ENCODE measurements at places on chromosomes 5 and 9.

- DNase-seq: no peak
These were observed 236.8 kb downstream of the ARHGEF28 start for GRCh38 chr5:73862796-73863195.

DNA sequence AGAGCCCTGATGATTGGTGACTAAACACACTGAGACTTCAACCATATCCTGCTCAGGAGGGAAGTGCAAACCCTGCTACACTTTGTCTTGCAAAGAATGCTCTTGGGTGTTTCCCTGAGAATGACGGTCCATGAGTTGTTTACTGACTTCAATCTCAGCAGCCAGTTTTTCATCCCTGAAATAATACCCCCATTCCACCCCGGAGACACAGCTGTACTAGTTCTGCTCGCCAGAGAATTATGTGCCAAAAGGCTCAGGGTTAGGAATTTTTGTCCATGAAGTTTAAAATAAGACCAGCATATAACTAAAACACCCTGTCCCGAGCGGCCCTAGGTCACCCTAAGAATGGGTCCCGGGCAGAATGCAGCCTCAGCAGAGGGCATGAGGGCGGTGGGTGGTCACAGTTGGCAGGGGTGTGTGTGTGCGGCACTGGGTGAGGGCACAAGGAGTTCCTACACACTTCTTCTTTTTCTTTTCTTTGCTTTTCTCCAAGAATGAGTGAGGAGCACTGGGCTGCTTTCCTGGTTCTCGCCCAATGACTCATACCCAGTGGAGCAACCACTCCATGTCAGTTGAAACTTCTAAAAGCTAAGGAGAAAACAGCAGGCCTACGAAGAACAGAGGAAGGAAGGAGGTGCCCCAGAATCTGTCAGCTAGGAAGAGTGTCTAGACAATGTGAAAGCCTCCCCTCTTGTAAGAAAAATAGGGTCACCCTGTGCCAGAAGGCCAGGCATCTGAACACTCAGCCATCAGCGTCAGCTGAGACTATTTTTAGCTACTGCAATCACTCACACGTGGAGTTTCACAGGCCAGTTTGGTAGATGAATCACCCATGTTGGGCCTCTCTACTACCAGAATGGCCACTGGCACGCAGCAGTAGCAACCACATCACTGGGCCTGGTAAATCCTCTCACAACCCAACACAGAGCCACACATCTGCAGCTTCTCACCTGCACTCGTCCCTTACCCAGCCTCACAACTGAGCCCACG, 105.9 kb downstream of the DPYSL3 start:
- no peak for DNase-seq

DNA sequence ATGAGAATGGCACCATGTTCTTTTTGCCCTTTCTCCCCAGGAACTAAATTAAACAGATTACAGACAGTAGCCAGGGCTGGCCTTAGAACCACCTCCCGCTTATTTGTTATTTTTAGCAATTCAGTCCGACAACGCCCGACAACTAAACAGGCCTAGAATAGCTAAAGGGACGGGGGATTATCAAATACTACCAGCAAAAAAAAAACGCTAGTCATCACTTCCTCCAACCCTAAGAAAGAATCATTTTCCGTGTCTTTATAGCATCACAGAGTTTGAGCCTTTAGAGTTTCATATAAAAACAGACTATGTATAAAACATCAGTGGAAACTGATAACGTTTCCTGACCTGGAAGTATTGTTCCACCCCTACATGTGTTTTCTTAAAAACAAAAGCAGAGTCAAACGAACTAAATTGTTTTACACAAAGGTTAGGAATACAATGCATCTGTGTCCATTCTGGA, 35.3 kb downstream of the PFDN1 start:
- DNase-seq: no peak

GRCh38 chr5:180908998-180909731, 10.2 kb downstream of the BTNL8 start:
- DNase-seq: no peak

DNA sequence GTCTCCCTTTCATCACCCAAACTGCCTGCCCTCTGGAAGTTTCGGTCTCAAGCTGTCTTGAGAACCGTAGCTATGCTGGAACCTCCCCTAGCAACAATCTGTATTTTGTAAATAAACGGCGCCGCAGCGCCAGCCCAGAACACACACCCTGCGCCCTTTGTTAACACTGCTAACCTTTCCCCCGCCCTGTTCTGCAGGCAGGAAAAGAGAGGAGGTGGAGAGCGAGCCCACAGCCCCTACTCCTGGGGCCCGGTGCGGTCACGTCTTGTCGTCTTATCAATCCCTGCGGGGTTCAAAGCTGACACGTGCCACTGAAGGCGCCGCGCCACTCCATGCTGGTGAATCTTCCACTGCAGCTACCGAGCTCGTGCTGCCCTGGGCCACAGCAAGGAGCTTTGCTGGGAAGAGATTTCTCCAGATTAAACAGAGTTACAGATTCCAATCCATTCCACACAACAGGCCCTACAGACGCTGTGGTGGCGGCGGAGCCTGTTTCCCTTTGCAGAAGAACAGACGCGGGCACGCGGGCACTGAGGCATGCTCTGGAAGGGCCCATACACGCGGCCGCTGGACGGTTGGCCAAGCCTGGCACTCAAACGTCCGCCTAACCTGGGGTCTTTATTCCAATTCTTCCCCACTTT, 25.3 kb downstream of the ZDHHC11B start:
- no peak for DNase-seq

DNA sequence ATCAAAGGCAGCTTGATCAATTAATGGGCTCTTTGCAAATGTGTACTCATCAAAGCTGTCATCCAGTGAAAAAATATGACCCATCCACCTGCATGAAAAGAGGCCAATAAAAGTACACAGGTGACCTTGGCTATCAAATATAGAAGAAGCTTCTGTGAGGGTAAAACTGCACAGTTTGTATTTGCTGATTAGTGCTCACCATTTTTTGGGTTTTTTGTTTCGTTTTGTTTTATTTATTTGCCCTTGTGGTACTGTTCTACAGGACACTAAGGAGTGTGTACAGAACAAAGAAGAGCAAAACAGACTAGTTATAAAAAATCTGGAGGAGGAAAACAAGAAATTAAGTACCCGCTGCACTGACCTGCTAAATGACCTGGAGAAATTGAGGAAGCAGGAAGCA, 101.3 kb downstream of the CNTLN start:
- no peak for DNase-seq

DNA sequence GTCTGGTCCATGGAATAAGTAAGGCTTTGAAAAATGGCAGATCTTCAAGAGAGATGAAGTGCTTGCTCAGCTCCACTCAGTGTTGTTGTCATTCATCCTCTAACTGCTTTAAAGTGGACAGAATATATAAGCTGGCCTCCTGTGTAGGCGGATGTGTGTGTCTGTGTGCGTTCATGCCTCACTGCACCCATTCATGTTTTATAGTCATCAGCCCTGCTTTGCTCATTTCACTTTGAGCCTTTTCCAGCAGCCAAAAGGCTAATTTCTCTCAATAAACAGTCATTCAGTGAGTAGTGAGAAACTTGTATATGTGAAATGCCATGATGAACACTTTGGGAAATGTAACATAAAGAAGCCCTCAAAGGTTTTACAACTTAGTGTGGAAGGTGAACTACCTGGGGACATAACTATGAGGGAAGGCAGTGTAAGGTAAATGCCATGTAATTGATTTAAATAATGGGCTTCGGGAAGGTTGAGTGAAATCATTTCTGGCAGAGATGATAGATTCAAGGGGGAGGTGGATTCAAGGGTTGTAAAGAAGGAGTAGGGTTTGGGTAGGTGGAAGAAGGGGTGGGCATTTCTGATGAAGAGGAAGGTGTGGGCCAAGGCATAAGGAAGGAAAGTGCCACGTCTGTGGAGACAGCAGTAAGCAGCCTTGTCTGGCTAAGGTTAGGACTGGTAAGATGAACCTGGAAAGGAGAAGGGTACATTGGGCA, 15.7 kb downstream of the TTC23L start:
- no peak for DNase-seq

GRCh38 chr5:130111746-130112145, 207.5 kb downstream of the CHSY3 start:
- DNase-seq: no peak

- DNase-seq: no peak
These were observed 20.9 kb downstream of the NCS1 start for GRCh38 chr9:130193103-130193502.

GRCh38 chr9:95090871-95091577, 226.5 kb downstream of the FANCC start:
- DNase-seq: no peak

- DNase-seq: no peak
These were observed 58.7 kb upstream of the EPB41L4B start for GRCh38 chr9:109379513-109379912.

- DNase-seq: no peak
These were observed 90.7 kb downstream of the MEF2C start for GRCh38 chr5:88792144-88792840.

GRCh38 chr9:111959468-111960359, 63.1 kb downstream of the UGCG start:
- DNase-seq: no peak

GRCh38 chr5:126462239-126463014, 39.2 kb downstream of the GRAMD2B start:
- DNase-seq: no peak

- DNase-seq: no peak
These were observed 22.9 kb downstream of the HAVCR2 start for GRCh38 chr5:157085930-157086329.

- no peak for DNase-seq
These were observed 64.0 kb downstream of the OTULIN start for GRCh38 chr5:14728459-14728938.

DNA sequence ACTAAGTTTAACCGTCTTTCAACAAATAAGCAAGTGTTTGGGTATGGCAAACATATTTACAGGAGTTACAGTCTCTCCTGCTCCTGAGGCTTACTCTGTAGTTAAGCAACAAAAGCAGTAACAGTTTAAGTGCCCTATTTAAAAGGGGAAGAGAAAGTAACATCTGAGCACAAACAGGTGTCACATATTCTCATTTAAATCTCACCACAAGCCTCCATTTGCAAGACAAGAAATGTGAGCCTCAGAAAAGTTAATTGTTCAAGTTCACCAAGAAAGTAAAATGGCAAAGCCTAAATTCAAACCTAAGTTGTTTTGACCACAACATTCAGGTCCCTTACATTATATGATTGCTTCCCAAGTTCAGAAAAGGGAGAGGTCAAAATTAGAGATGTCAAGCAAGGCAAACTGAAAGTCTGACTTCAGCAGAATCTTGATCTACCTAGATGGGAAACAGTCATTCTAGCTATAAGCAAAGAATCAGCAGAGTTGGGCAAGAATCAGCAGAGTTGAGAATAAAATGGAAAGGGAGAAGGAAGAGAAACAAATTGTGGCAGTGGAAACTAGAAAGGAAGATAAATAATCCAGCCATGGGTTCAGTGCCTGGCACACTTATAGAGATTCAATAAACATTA, 93.4 kb downstream of the STRBP start:
- no peak for DNase-seq

DNA sequence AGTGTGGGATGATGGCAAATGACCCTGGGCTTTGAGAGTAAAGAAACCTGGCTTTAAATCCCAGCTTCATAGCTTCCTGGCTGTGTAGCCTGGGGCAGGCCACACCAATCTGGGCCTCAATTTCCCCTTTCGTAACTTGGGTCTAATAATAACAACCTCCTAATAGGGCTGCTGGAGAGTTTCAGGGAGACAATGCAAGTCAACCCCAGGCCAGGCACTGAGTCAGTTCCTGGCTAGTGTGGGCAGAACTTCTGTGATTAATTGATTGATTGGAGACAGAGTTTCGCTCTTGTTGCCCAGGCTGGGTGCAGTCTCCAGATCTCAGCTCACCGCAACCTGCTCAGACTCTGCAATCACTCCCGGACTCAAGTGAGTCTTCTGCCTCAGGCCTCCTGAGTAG, 3.3 kb upstream of the SH2D3C start:
- no peak for DNase-seq

DNA sequence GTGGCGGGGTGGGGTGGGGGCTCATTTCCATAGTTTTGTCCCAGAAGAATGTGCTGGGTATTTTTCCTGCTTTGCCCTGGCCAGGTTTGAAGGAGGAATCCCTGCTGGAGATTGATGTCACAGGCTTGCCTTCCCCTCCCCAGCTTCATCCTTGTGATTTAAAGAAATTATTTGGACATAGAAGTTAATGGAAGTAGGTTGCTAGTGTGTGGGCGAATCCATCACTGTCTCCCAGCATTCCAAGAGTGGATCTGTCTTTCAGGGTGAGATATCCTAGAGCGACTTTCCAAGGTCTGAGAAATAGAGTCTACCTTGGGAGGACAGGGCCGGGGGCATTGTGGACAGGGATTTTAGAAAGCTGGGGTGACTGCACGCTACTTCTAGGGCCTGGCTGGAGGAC, 64.9 kb upstream of the HSPA9 start:
- no peak for DNase-seq

DNA sequence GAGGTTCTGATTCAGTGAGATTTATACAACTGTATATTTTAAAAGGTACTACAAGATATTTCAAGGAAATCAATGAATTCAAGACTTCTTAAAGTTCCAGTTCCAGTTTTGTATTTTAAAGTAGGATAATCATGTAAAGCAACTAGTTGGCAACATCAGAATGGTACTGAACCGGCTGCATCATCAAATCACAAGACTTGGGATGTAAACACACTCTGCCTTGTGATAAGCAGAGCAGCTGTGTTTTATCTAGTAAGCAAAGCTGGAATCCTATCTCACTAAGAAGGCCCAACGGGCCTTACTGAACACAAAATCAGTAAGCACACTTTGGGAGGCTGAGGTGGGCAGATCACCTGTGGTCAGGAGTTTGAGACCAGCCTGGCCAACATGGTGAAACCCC, 327.2 kb upstream of the NREP start:
- DNase-seq: no peak

DNA sequence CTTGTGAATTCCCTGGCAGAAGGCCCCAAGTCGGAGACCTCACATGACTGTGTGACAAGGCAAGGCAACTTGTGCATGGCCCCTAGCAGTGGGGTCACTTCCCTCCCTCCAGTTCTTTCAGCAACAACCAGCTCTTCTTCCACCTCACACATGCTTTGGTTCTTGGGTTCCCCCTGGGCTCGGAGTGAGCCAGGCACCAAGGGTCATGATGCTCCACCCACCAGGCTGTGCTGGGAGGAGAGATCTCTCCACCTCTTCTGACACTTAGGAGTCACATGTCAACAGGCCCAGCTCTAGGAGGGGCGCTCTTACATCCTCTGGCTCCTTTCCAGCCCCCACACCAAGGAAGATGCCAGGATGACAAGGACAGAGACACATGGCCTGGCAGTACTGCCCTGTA, 56.7 kb downstream of the CDH6 start:
- DNase-seq: no peak

GRCh38 chr5:146419696-146420095, 27.4 kb upstream of the TCERG1 start:
- DNase-seq: no peak

- no peak for DNase-seq
These were observed 46.4 kb upstream of the KDM4C start for GRCh38 chr9:6711403-6711802.

- no peak for DNase-seq
These were observed 42.9 kb downstream of the SPRY4 start for GRCh38 chr5:142281966-142282365.

DNA sequence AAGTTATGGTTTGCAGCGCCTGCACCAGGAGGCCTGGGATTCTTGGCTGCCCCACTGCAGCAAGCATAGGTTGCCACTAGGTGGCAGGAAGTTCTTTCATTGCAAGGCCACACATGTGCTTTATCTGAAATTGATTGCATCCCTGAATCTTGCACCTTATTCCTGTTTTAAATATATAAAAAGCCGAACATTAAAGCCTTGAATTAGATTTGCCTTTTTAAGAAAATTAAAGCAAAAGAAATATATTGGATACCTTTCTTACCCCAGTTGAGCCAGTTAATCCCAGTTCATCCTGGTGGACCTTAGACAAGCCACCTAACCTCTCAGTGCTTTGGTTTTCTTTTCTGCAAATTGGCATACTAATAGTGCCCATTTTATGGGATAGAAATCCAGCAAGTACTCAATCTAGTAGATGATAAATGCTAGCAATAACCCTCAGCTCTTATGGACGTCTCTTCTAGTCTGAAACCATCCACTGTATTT, 6.3 kb upstream of the TRMT10B start:
- no peak for DNase-seq

All from cortex of kidney (tissue), 1 donor.